Caki2 (cell line): ENCODE measurements at places on chromosomes 13 and 19. TPM values are rescaled to one million over a fixed set of nuclear protein-coding genes. Genes with fewer than 3 reads are reported as not detected.
A peak's percentile ranks its signal among the peaks of the same experiment; 100 is the strongest.

GRCh38 chr13:72163678-72164077, 296.7 kb upstream of the DACH1 start:
- peak; percentile 18 for DNase-seq

DNA sequence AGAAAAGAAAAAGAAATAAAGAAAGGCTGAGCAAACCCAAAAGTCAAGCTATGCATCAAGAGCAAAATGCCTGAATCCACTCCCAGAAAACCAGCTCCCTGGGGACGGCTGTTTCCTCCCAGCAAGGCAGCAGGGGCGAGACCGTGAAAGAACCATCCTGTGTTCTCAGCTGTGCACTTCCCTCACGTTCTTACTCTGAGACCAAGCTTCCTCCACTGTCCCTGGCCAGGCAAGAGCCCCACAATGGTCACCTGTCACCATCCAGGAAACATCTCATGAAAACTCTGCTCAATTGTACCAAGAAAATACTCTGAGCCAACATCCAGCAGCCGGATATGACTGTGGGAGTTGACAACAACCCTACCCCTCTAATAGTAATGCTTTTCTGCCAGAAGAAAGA, 22.9 kb downstream of the RAB20 start:
- DNase-seq, result no peak

DNA sequence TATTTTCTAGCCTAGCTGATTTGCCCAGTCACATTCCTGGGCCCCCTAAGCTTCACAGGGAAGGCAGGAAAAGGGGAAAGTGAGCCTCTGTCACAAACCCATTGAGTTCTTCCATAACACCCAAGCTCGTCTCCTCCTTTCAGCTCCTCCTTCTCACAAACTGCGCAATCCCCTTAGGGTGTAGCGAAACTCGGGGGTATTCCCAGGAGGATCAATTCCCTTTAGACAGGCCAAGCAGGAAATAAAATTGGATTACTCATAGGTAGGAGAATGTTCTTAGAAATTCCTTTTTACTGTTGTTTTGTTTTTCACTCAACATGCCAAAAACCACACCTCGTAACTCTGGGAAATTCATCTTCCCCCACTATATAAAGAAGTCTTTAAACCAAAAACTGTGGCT, 139.3 kb downstream of the IRS2 start:
- no peak for DNase-seq

Gene LRRC8E
- 14.7 and 15.9 TPM in 2 replicates for total RNA-seq

Gene PTGER1
- 0.24 TPM in 1 of 2 replicates, not detected in the other for total RNA-seq
